ENCODE measurements at places on chromosomes 5 and 9.

GRCh38 chr5:10927608-10928007 is 166.6 kb upstream of the DAP start:
- DNase-seq = no peak

DNA sequence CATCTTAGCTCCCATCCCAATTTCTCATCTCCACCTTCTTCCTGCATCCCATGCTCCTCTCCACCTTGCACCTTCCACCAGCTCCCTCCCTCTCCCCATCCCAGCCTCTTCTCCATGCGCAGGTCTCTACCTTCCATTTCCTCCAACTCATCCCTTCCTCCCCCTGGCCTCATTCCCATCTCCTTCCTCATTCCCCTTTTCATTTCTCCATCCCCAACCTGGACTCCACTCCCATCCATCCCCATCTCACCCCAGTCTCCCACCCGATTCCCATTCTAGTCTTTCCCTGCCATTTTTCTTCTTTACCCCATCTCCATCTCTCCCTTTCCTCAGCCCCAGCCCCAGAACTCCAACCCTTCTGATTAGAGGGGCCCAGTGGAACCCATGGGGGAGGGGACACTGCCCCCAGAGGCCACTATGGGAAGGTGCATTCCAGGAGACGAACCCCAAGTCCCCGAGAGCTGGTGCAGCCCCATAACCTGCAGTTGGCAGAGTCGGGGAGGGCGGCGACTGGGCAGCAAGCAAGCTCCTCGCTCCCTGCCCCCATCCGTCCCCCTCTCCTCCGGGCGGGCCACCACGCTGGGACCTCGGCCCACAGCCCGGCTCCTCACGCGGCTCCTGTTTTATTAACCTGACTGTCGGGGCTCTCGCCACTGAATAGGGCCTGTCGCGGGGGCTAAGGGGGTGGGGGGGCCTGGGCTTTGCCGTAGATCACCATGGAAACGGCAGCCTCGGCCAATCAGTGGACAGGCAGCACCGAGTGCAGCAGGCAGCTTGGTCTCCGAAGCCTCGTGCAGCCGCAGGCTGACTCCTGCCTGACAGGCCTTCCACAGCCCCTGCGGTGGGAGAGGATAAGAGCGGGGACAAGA is 66.7 kb downstream of the PCDH1 start:
- DNase-seq = no peak

- DNase-seq = no peak
Measured at GRCh38 chr5:75670577-75670976, 46.7 kb downstream of the POC5 start.

DNA sequence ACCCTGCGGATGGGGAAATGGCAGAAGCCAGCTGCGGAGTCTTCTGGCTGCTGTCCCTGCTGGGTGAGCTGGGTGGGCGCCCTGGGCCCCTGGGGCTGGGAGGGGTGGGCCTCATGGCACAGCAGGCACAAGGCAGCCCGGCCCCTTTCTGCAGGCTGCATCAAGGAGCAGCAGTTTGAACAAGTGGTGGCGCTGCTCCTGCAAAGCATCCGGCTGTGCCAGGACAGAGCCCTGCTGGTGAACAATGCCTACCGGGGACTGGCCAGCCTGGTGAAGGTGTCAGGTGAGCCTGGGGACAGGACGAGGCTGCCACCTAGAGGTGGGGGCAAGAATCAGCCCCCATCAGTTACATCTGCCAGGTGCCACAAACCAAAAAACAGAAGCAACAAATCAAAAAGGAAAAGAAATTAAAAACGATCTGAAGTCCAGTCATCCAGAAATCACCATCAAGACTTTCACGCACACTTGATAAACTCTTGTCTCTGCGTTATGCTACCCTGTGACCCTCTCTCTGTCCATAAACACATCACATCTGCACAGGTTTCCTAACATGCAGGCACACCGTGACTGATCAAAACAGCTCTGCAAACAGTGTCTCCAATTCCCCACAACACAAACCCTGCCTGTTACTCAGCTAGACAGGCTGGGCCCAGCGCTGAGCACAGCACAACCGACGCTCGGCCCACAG is 13.9 kb downstream of the REXO4 start:
- DNase-seq = peak; percentile 40

DNA sequence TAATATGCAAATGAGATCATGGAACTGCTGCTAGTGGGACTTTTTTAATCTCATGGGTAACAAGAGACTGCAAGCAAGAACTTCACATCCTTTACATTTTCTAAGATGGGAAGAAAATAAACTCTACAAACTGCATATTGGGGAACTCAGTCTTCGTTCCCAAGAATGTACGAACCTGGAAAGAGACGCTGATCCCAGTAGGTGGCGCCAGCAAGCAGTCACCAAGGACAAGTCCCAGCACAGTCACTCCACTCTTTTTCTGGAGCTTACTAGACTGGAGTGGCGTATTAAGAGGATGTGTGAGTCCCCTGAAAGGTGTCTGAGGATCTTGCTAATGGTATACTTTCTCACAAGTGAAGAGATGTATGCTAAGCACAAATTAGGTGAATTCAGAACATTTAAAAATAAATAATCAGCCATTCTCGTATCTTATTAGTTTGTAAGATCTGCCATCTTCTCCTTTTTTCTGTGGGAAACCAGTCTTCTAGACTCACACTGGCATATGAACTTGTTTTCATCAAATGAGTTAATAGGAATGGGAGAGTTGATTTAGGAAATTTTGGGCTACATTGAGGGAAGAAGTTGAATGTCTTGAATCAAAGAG is 16.0 kb upstream of the PUM3 start:
- DNase-seq = peak; percentile 6

All from stimulated activated naive CD4-positive, alpha-beta T cell (primary cell).